ENCODE measurements at places on chromosomes 7 and 10.

- DNase-seq, result peak; percentile 91
Measured at GRCh38 chr10:113326160-113327111, 226.4 kb upstream of the HABP2 start.

- peak; percentile 46 for DNase-seq
Measured at GRCh38 chr10:97593421-97593820, 3.9 kb downstream of the C10orf62 start.

DNA sequence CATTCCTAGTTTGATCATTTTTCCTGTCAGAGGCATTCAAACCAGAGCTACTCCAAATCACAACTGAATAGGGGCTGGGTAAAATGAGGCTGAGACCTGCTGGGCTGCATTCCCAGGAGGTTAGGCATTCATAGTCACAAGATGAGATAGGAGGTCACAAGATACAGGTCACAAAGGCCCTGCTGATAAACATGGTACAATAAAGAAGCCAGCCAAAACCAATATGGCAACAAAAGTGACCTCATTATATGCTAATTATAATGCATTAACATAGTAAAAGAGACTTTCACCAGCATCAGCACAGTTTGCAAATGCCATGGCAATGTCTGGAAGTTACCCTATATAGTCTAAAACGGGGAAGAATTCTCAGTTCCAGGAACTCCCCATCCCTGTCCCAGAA is 37.3 kb downstream of the TWIST1 start:
- DNase-seq, result no peak

- DNase-seq, result peak; percentile 53
Measured at GRCh38 chr7:31134246-31135188, 82.4 kb downstream of the ADCYAP1R1 start.

GRCh38 chr7:45885264-45885882 is 2.9 kb upstream of the IGFBP1 start:
- DNase-seq, result peak; percentile 11

- DNase-seq, result peak; percentile 44
Measured at GRCh38 chr10:59622320-59623132, 87.1 kb downstream of the SLC16A9 start.

GRCh38 chr10:118501637-118502440 is 93.6 kb downstream of the PRLHR start:
- DNase-seq, result peak; percentile 46

DNA sequence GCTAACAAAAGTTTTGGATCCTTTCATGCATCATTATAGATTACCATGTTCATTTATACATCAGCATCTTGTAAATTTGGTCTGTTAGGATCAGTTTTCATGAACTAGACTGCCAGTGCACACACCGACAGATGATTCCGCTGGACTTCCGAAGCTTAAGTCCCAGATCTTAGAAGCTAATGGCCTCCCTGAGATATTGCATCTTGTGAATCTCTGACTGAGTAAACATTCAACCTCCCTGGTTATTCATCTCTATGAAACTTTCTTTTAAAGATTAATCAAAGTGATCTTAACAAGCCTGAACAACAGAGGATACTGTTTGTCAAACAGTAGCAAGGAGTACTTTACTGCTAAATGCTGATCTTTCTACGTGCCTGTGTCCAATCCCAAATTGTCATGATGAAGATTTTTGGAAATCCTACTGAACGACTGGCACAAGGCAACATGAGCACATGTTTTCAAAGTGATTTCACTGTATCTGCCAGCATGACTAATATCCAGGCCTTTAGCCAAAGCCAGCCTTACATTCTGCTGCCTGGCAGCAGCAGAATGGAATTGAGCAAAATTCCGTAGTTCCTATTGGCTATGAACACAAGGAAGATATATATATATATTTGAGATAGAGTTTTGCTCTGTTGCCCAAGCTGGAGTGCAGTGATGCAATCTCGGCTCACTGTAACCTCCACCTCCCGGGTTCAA is 91.3 kb upstream of the ANK3 start:
- DNase-seq, result peak; percentile 92

GRCh38 chr7:136890399-136890798 is 21.9 kb downstream of the CHRM2 start:
- DNase-seq, result no peak

- DNase-seq, result no peak
Measured at GRCh38 chr7:151951672-151952338, 4.4 kb upstream of the GALNTL5 start.

DNA sequence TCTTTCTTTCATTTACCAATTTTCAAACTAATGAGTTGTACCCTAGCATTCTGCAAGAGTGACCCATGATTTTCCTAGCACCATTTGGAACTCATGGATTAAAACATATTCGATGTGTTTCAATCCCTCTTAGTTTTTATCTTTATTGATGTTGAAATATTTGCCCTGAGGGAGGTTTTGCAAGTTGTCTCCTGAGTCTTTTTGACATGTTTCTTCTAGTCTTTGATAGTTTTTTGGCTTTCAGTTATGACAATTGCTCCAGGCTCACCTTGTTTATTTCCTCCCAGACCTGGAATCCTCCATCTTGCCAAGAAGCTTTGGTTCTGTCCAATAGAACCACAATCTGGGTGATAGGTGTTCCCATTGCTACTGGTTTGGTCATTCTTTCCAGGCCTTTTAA is 327.8 kb downstream of the WDR11 start:
- no peak for DNase-seq

- DNase-seq, result no peak
Measured at GRCh38 chr10:4176500-4177281, 391.7 kb upstream of the KLF6 start.

GRCh38 chr7:22387583-22387982 is 30.6 kb upstream of the RAPGEF5 start:
- peak; percentile 87 for DNase-seq

DNA sequence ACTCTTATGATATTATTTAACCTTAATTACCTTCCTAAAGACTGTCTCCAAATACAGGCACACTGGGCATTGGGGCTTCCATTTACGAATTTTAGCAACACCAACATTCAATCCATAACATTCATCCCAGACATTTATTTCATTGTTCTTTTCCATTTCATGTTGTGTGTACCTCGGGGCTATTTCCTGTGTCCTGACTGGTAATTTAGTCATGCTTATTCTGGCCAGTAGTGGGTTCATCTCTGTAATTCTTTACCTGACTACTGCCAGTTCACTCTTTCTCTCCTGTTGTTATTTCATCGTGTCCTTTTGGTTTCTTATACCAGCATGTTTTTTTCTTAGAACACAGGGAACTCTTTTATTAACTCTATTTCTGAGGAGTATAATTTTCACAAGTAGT is 225.7 kb downstream of the PLXDC2 start:
- DNase-seq, result no peak

GRCh38 chr7:110309941-110310340 is 781.0 kb upstream of the LRRN3 start:
- DNase-seq, result no peak

- DNase-seq, result no peak
Measured at GRCh38 chr7:5533821-5534367, 110.3 kb upstream of the TNRC18 start.

- no peak for DNase-seq
Measured at GRCh38 chr10:5835446-5836095, 22.3 kb upstream of the GDI2 start.

GRCh38 chr10:132394936-132395703 is 1.9 kb upstream of the PWWP2B start:
- no peak for DNase-seq

- DNase-seq, result no peak
Measured at GRCh38 chr10:76125900-76126299, 694.5 kb downstream of the LRMDA start.

DNA sequence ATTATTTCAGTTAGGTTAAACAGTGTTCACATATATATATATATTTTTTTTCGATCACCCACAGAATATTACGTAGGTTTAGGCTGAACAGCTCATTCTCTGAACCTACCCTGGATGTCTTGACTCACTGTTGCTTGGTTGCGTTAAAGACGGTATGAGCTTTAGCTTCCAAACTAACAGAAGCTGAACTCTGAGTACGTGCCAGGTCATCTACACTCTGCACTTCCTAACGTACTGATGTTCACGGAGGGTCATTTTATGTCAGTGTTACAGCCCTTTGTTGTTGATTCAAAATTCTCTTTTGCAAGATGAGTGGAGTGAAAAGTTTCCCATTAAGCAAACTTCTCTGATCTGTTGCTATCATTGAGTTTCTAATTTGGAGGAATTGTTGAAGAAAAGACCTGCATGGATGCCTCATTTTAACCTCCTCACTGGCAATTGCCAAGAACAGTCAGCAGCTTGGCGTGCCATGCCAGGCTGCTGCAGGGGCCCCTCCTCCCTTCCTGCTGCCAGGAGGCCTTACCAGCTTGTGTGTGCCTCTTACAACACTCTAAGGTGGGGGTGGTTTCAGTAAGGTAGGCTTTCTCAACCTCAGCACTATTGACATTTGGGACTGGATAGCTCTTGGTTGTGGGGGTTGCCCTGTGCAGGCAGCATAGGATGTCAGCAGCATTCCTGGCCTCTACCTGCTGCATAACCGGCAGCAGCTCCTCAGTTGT is 44.3 kb downstream of the INSYN2A start:
- peak; percentile 14 for DNase-seq

DNA sequence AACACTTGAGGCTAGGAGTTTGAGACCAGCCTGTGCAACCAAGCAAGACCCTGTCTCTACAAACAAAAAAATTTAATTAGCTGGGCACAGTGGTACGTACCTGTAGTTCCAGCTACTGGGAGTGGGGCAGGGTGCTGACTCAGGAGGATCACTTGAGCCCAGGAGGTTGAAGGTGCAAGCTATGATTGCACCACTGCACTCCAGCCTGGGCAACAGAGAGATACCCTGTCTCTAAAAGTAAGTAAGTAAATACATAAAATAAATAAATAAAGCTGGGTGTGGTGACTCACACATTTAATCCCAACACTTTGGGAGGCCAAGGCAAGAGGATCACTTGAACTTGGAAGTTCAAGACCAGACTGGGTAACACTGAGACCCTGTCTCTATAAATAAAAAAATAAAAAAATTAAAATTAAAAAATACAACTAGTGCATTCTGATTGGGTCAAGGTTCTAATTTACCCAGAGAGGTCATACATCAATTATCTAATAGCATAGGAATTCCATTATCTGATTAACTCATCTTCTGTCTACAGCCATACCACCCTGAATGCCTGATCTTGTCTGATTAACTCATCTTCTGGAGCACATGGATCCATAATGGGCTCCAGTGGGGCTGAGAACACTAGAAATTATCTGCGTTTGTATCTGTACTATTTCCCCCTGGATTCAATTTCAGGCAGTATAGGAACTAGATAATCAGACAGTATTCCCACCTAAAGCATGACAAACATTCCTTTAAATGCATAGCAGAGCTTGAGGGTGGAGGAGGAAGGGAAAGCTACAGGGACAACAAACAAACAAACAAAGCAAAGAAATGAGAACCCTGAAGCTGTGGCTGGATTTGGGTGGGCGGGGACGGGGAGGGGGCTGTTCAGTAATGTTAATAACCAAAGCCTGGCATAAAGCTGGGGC is 21.0 kb upstream of the HILPDA start:
- DNase-seq, result no peak

DNA sequence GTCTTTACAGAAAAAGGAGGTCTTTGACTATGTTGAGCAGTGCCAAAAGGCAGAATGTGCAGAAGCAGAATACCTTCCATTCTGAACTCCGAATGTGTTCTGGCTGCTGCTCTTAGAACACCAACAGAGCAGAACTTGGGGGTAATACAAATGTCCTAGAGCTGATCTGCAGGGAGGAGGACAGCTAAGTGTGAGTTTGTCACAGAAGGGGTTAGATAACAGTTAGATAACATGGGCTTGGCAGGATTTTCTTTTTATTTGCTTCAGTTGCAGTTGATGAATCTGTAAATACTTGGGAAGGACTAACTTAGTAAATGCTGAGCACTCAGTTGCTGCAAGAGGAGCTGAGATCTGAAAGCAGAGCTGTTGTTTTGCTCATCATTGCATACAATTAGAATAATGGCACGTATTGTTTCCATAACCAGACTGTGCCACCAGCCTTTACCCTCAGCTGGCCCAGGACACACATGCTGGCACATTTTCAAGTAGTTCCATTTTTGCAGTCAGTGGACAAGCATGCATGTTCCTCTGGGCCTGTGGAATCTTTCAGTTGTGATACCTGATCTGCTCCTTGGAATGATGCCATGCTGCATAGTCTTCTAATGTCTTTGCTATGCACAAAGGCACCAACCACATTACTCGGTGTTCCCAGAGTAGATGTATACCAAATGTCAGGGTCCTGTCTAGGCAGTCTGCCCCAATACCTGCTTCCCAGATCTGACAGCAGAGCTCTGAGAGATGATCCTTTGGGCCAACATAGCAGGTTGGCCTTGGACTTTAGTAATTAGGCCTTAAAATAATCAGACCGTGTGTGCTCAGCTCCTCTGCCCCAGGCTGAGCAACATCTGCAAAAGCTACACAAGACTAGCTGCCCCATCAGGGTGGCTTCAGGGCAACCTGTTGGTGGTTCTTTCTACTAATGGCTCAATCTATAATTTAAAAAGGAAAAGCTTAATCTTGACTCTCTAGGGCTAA is 55.7 kb downstream of the GSDME start:
- DNase-seq, result peak; percentile 95

- DNase-seq, result no peak
Measured at GRCh38 chr10:67723601-67724000, 27.6 kb upstream of the CTNNA3 start.

GRCh38 chr7:149865437-149865836 is 8.3 kb upstream of the ATP6V0E2 start:
- no peak for DNase-seq

GRCh38 chr10:113704637-113705343 is 25.1 kb downstream of the CASP7 start:
- peak; percentile 43 for DNase-seq

DNA sequence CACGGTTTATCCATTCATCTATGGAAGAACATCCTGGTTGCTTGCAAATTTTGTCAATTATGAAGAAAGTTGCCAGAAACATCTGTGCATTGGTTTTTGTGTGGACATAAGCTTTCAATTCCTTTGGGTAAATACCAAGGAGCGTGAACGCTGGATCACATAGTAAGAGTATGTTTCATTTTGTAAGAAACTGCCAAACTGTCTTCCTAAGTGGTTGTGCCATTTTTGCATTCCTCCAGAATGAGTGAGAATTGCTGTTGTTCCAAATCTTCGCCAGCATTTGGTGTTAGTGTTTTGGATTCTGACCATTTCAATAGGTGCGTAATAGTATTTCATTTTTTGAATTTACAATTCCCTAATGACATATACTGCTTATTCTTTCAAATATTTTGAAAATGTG is 155.3 kb upstream of the FRMD4A start:
- DNase-seq, result peak; percentile 68
